H7 (cell line): ENCODE measurements at places on chromosomes 4 and X. TPM values are rescaled to one million over a fixed set of nuclear protein-coding genes. Genes with fewer than 3 reads are reported as not detected.

Gene ADH1C
- total RNA-seq: not detected in 2 replicates

Gene USP53
- total RNA-seq: 16.5 and 26.5 TPM in 2 replicates

Gene PWWP3B
- total RNA-seq: 0.52 and 1.5 TPM in 2 replicates

Gene ADH6
- not detected in 2 replicates for total RNA-seq

Gene FGF2
- 20.0 and 29.8 TPM in 2 replicates for total RNA-seq

Gene LINC00632
- total RNA-seq: 11.5 and 17.9 TPM in 2 replicates

Gene FABP2
- not detected in 2 replicates for total RNA-seq

Gene DRD5
- not detected in 2 replicates for total RNA-seq
